Foreskin keratinocyte (primary cell): ENCODE measurements at places on chromosomes 1 and 21. TPM values are rescaled to one million over a fixed set of nuclear protein-coding genes. Genes with fewer than 3 reads are reported as not detected.

The KCNE1 gene
- total RNA-seq = 0.11 TPM in 1 of 2 replicates, not detected in the other

The CD247 gene
- 0.14 TPM in 1 of 2 replicates, not detected in the other for total RNA-seq

The ADCY10 gene
- 0.14 TPM in 1 of 2 replicates, not detected in the other for total RNA-seq

The CLDN17 gene
- total RNA-seq = 0.07 TPM in 1 of 2 replicates, not detected in the other

The CD53 gene
- total RNA-seq = not detected in 2 replicates

The CD1D gene
- 3.9 and 5.1 TPM in 2 replicates for total RNA-seq

The UBL4B gene
- total RNA-seq = not detected in 2 replicates

The FNDC5 gene
- not detected in 2 replicates for total RNA-seq

The EIF2D gene
- total RNA-seq = 53.9 and 54.3 TPM in 2 replicates

The HIVEP3 gene
- 0.71 and 0.78 TPM in 2 replicates for total RNA-seq

The CLDN14 gene
- not detected in 2 replicates for total RNA-seq

The PAQR6 gene
- total RNA-seq = 0.63 and 1.2 TPM in 2 replicates

The DUSP23 gene
- 44.4 and 44.5 TPM in 2 replicates for total RNA-seq

The CLEC20A gene
- total RNA-seq = not detected in 2 replicates

The CD2 gene
- total RNA-seq = not detected in 2 replicates

The TSPEAR gene
- total RNA-seq = not detected in 2 replicates

The GBP7 gene
- not detected in 2 replicates for total RNA-seq

The GPBP1L1 gene
- 90.5 and 93.7 TPM in 2 replicates for total RNA-seq

The TNNI3K gene
- total RNA-seq = not detected in 2 replicates
